ENCODE measurements at places on chromosomes 3 and 15. TPM values are rescaled to one million over a fixed set of nuclear protein-coding genes. Genes with fewer than 3 reads are reported as not detected.

DNA sequence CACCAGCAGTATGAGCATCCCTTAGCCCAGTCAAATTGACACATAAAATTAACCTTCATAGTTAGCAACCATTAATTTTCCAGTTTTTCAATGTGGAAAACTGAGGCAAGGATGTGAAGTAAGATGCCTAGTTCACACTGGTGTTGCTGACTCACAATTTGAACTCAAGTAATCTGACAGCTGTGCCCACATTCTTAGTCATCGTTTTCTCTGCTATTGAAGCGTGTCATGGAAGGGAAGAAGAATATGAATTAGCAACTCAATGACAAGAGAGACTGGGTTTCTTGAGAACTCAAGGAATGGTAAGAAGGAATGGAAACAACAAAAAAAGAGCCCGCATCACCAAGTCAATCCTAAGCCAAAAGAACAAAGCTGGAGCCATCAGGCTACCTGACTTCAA, 261.4 kb downstream of the EPHA3 start:
- no peak for DNase-seq

KNG1 gene
- not detected for total RNA-seq

KLHL40 gene
- total RNA-seq = not detected

DNA sequence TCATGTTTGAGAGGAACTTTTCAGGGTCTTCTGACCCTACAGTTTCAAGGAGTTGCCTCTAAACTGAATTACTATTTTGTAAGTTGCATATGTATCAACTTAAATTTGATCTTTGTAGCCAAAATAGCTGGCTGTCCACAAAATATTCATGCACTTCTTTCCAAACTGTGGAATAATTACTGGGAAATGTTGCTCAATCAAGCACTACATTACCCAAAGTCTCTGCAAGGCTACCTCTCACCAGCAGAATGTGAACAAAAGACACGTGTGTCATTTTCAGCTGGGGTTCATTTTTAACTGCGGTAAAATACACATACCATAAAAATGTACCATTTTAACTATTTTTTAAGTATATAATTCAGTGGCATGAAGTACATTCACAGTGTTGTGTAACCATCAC, 320.4 kb downstream of the CTNNB1 start:
- no peak for DNase-seq

SLC9C1 gene
- total RNA-seq = not detected

- no peak for DNase-seq
These were observed 74.7 kb downstream of the DZIP3 start for GRCh38 chr3:108664266-108664665.

GRCh38 chr3:149120051-149120972, 9.1 kb upstream of the HPS3 start:
- no peak for DNase-seq

LRRIQ4 gene
- total RNA-seq = not detected

- DNase-seq = no peak
These were observed 81.2 kb downstream of the SCAPER start for GRCh38 chr15:76823890-76824289.

GRCh38 chr15:42143866-42144625, 12.4 kb downstream of the PLA2G4F start:
- no peak for DNase-seq

IQCB1 gene
- total RNA-seq = 42.6 TPM

CD86 gene
- total RNA-seq = 4.7 TPM

DNA sequence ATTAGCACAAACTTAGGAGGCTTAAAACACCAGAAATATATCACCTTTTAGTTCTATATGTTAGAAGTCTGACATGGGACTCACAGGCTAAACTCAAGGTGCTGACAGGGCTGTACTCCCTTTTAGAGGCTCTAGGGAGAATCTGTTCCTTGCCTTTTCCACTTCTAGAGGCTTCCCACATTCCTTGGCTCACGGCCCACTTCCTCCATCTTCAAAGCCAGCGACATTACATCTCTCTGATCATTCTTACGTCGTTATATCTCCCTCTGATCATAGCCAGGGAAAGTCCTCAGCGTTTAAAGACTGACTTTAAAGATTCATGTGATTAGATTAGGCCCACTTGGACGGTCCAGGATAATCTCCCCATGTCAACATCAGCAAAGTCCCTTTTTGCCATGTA, 166.3 kb downstream of the GREM1 start:
- no peak for DNase-seq

DNA sequence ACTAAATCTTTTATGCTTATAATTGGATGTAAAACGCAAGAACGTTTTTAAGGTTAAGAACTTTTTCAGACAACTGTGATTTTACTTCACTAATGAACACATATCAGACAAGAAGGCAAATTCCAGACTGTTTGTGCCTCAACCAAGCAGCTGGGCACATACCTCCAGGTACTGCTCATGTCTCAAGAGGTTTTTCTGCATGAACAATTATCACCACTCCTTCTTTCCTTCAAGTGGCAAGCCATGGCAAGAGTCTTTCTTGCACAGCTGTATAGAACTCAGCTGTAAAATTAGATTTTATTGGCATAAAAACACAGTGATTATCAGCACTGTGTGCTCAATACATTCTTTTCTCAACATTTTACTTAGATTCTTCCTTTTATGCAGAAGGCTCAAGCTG, 64.3 kb downstream of the FNDC3B start:
- DNase-seq = no peak

- no peak for DNase-seq
These were observed 5.6 kb downstream of the ZBTB38 start for GRCh38 chr3:141373768-141374526.

DNA sequence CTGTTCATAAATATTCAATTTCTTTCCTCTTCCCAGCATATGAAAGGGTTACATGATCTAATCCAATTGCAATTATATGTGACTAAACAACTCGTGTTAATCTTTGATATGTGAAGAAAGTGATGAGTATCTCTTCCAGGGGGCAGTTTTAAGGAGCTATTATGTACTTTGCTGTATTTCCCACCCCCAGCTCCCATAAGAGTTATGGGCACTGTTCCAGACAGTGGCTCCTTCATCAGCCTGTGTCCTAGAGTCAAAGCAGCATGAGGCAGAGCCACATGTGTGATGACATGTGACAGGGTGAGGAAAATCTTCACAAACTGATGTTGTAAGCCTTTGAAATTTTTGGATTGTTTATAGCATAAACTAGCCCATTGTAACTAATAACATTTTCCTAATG, 315.4 kb downstream of the DIPK2A start:
- no peak for DNase-seq

FRMD5 gene
- not detected for total RNA-seq
